Left cardiac atrium (tissue), 4 donors: ENCODE measurements at places on chromosomes 5 and 9.

- no peak for DNase-seq
Observed at GRCh38 chr9:72924154-72924790, 28.6 kb downstream of the ALDH1A1 start.

GRCh38 chr5:61048534-61048933 is 103.5 kb downstream of the NDUFAF2 start:
- no peak for DNase-seq

- no peak for DNase-seq
Observed at GRCh38 chr9:94908583-94909249, 182.2 kb downstream of the AOPEP start.

GRCh38 chr9:37032713-37033112 is 1.4 kb downstream of the PAX5 start:
- no peak for DNase-seq

DNA sequence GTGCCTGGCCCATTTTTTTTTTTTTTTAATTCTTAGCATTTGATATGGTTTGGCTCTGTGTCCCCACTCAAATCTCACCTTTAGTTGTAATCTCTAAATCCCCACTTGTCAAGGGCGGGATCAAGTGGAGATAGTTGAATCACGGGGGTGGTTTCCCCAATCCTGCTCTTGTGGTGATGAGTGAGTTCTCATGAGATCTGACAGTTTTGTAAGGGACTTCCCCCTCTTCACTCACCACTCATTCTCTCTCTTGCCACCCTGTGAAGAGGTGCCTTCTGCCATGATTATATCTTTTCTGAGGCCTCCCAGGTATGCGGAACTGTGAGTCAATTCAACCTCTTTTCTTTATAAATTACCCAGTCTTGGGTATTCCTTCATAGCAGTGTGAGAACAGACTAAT is 27.2 kb downstream of the NDUFAF2 start:
- DNase-seq = no peak

GRCh38 chr5:149358868-149359495 is 1.1 kb downstream of the PCYOX1L start:
- DNase-seq = no peak

DNA sequence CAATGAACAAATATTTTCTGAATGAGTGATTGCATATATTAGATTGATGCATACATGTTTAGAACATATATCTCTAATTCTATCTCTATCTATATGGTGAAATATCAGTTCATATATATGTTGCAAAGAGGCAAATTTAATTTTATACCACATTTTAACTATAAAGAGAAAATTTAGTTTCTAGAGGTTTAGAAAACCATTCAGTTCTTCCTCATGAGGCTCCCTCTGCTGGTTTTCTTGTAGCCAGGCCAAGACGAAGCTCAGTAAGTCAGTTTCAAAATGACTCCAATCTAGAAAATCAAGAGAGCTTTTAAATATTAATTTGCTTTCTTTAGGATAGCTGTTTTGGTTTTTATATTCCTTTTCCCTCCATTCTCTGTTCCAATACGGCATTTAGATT is 312.1 kb downstream of the TMEM232 start:
- no peak for DNase-seq
